WERI-Rb-1 (cell line): ENCODE measurements at places on chromosomes 2 and 18.

- DNase-seq, result no peak
Measured at GRCh38 chr18:77457681-77458080, 208.0 kb downstream of the GALR1 start.

DNA sequence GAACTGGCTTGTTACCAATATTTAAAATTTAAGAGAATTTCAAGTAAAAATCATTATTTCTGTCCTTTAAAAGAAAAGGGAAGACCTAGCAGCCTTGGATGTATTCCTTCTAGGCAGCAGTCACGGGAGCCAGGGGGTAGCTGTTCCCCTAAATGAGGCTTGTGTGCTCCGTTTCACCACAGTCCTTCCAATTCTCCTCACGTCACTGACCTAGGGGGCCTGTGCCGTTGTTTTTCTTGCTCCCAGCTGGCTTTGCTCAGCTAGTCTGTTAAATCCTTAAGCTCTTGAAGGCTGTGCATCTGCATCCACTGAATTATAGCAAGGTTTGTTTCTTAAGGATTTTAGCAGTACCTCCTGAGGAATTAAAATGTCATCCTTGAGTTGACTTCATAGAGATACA lies 9.9 kb downstream of the KLHL23 start:
- peak; percentile 72 for DNase-seq

DNA sequence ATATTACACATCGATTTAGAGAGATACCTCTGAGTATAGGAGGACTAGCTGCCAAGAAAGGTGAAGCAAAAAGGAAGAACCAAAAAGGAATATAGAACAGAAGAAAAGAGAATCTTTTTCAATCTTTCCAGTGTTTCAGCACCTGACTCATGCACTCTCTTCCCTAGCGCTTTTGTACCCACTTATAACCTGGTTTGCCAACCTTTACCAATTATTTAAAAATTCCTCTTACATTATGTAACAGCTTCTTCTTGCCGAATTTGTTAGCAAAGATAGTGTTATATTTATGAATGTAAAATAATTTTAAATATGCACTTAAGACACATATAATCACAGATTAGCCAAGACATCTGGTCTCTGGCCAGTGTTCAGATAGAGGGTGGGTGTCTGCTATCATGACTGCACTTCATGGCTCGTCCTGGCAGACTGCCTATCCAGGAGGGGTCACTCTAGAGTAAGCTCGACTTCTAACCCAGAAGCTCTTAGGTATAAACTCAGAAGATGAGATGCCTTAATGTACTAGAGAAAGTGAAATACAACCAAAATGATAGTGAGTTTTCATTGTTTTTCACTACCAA lies 122.9 kb downstream of the ATAD2B start:
- peak; percentile 39 for DNase-seq

DNA sequence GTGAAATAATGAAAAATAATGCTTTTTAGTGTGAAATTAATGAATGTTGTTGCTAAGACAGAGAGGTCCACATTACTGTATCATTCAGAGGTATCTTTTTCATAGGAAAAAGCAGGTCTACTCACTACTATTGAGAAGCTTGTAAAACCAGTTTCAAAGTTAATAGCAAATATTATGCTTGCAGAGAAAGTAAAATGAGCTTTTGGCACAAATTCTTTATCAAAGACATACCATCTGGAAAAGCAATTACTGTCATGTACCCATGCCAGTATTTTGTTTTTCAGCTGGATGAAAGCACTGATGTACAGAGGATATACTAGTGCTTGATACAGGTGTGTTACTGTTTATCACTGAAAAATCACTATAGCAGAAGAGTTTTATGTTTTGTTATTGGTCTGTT lies 77.5 kb downstream of the NCOA1 start:
- DNase-seq, result no peak

- no peak for DNase-seq
Measured at GRCh38 chr2:24754985-24755705, 38.0 kb downstream of the PTRHD1 start.

- no peak for DNase-seq
Measured at GRCh38 chr18:8468921-8469335, 140.3 kb upstream of the RAB12 start.

GRCh38 chr18:5167831-5168230 lies 29.2 kb downstream of the AKAIN1 start:
- DNase-seq, result no peak
